Foreskin keratinocyte (primary cell): ENCODE measurements at places on chromosomes 1 and 21. TPM values are rescaled to one million over a fixed set of nuclear protein-coding genes. Genes with fewer than 3 reads are reported as not detected.

GRCh38 chr1:92342401-92342800 is 43.5 kb downstream of the RPAP2 start:
- no peak for DNase-seq

GRCh38 chr1:232988572-232989040 is 38.2 kb downstream of the NTPCR start:
- peak; percentile 68 for DNase-seq

Gene ERICH3
- not detected in 2 replicates for total RNA-seq

- no peak for DNase-seq
These were observed at the start of gene CACYBP for GRCh38 chr1:174999936-175000696. CACYBP (plus strand) TSS chr1:174999947; CDS start chr1:175000181, 234 bp downstream.

DNA sequence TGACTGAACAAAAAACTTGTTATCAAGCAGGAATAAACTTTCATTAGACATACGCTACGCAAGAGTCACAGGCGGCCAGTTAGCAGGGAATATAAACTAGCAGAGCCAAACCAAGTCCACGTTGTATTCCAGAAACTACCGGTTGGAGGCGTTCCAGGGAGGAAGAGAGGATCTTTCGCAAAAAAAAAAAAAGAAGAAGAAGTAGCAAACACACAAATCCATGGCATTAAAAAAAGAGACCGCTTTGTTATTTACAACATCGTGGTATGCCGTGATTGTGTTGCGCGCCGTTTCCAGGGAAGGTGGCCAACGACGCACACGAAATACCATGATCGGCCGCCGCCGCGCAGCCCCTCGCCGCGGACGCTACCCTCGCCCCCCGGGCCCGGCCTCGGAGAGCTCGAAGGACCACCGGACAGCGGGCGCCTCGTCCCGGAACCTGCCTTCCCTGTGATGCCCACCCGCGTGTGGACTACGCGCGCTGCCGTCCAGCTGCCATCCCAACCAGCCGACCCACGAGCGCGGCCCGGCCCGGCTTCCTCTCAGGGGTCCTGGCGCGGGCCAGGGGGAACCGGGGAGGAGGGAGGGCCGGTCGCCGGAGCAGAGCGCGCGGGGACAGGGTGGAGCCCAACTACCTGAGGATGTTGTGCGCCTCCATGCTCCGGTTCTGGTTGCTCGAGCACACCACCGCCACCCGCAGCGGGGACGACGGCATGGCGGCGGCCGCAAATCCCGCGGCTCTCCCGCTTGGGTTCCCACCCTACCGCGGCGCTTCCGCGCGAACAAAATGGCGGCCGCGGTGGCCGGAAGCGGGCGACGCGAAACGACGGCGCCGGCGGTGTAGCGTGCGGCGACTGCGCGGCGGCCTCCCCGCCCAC is 581 bp downstream of the SSU72 start:
- no peak for DNase-seq

Gene GSTM5
- total RNA-seq, result not detected in 2 replicates

- DNase-seq, result no peak
These were observed 1.4 kb downstream of the S100A12 start for GRCh38 chr1:153374071-153374470.

- no peak for DNase-seq
These were observed 27.9 kb downstream of the UMODL1 start for GRCh38 chr21:42098957-42099505.

- DNase-seq, result no peak
These were observed 16.3 kb downstream of the CAPZB start for GRCh38 chr1:19469004-19469403.

Gene LIN28A
- not detected in 2 replicates for total RNA-seq

Gene LEFTY2
- total RNA-seq, result not detected in 2 replicates

DNA sequence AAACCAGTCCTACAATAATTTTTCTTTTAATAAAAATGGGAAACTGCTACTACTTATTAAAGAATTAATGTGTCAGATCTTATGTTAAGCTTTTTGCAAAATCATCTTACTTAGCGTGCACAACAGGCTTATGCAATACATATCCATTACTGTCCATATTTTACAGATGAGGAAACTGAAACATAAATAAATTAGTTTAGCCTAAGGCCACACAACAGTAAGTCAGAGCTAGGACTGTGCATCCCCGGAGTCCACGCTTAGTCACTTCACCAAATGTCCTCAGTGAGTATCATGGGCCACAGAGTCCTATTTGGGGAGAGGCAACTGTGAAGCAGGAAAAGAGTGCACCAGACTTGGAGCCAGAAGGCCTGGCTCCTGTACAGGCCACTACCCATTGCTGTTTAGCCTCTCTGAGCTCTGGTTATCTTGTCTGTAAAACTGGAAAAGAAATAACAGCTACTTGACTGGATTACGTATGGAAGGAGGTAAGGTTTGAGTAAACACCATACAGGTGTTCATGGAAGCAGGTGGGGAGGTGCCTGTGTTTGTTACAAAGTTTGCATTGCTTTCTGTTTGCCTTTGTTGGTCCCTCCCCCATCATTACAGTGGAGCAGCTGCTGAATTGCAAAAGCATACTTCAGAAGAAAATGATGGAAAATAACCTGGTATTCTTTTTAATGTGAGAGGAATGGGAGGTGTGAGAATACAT is 192.8 kb downstream of the FCRL5 start:
- DNase-seq, result peak; percentile 45

Gene OR2AK2
- not detected in 2 replicates for total RNA-seq

GRCh38 chr1:60470246-60470645 is 396.7 kb upstream of the C1orf87 start:
- DNase-seq, result no peak

- DNase-seq, result no peak
These were observed 4.9 kb downstream of the RASSF5 start for GRCh38 chr1:206512058-206512850.

Gene LCE2A
- total RNA-seq, result 0.18 and 0.71 TPM in 2 replicates

Gene SPRR1B
- total RNA-seq, result 36.3 and 89.7 TPM in 2 replicates

DNA sequence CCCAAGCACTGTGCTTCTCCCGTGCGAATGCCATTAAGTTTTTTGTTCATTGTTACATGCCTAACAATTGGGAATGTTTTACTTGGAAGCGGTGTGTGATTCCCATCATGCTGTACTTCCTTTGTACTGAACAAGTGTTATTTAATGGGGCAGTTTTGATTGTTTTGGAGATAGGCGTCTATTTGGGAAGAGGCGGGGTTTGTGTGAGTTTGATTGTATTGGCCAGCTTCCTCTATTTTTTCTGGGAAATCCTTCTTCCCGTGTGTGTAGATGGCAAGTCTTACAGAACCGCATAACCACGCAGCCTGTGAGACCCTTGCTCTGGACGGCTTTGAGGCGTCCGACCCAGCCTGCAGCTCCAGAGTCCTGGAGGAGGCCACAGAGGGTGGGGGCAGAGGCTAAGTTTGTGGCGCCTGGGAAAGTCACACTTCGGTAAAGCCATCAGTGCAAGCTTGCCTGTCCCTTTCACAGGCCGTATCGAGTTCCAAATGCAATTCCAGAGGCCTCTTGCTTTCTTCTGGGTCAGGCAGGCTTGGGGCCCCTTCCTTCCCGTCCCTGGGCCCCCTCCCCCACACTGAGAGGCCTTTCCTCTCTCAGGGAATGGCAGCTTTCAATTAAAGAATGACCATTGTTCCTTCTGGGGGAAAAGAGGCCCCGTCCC is 210.3 kb downstream of the TOMM20 start:
- no peak for DNase-seq

GRCh38 chr21:46028573-46029091 is 47.1 kb downstream of the COL6A1 start:
- no peak for DNase-seq

Gene PADI1
- 0.42 and 0.75 TPM in 2 replicates for total RNA-seq

Gene FCGR3B
- total RNA-seq, result not detected in 2 replicates

GRCh38 chr1:226322986-226323385 is 14.0 kb upstream of the LIN9 start:
- no peak for DNase-seq

GRCh38 chr1:13820456-13820855 is 120.5 kb downstream of the PRDM2 start:
- DNase-seq, result no peak

GRCh38 chr1:56229186-56229585 is 350.2 kb downstream of the PLPP3 start:
- no peak for DNase-seq

DNA sequence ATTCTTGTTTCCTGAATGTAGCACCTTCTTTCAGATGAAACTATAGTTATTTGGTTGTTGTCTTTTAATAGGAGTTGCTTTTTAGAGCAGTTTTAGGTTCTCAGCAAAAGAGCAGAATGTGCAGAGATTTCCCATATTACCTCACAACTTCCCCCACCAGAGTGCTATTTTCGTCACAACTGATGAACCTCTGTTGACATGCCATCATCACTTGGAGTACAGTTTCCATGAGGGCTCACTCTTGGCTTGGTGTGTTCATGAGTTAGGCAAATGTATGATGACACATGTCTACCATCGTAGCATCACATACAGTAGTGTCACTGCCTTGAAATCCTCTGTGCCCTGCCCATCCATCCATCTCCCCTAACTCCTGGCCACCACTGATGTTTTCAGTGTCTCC is 3.7 kb downstream of the IBA57 start:
- DNase-seq, result no peak

- peak; percentile 52 for DNase-seq
These were observed 4.9 kb downstream of the RGS1 start for GRCh38 chr1:192580351-192580962.

DNA sequence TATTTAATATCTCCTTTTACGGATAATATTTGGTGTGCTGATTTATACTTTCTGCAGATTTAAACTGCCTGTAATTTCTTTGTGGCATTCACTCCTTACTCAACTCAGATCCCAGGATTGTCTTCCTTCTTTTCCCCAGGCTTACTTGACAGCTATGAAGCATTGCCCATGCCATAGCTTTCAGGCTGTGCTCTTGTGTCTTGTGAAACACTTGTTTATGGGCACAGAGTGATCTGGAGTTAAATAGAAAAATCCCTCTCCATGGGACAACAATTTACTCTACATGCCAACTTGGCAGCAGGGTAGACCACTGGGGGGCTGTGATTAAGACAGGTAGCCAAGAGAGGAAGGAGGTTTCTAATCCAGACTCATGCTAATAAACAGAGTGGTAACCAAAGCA is 57.4 kb downstream of the PPP1R12B start:
- DNase-seq, result no peak

- no peak for DNase-seq
These were observed 70.3 kb downstream of the SIM2 start for GRCh38 chr21:36769051-36769839.

Gene PDC
- not detected in 2 replicates for total RNA-seq

Gene CTPS1
- 74.6 and 76.8 TPM in 2 replicates for total RNA-seq

GRCh38 chr1:91631718-91632330 is 131.2 kb downstream of the CDC7 start:
- DNase-seq, result no peak

GRCh38 chr1:25694167-25695007 is 77.8 kb downstream of the MAN1C1 start:
- no peak for DNase-seq

DNA sequence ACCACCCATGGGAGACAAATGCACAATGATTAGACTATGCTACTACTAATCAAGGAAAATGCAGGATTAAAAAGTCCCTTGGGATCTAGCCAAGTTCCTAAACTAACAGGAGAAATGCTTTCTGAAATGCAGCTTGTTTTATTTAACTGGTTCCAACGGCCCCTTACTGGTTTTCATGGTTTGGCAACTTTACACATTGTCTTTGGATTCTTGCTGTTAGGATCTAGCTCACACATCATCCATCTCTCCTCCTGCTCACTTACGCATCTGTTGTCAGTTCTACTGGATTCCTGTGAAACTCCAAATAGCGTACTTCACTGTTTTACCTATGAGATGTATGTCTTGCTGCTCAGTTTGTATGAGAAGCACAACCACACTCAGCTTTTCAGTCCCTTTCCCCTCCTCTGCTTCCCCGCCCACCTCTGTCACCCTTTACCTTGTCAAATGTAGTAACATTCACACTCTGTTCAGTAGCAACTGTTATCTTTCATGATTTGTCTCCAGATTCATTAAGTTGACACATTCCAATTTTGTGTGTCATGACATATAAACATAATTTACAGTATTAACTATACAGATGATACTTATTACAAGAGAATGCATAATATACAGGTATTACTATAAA is 130.1 kb downstream of the SIM2 start:
- no peak for DNase-seq

- DNase-seq, result no peak
These were observed 17.2 kb upstream of the MCOLN3 start for GRCh38 chr1:85065550-85065949.

DNA sequence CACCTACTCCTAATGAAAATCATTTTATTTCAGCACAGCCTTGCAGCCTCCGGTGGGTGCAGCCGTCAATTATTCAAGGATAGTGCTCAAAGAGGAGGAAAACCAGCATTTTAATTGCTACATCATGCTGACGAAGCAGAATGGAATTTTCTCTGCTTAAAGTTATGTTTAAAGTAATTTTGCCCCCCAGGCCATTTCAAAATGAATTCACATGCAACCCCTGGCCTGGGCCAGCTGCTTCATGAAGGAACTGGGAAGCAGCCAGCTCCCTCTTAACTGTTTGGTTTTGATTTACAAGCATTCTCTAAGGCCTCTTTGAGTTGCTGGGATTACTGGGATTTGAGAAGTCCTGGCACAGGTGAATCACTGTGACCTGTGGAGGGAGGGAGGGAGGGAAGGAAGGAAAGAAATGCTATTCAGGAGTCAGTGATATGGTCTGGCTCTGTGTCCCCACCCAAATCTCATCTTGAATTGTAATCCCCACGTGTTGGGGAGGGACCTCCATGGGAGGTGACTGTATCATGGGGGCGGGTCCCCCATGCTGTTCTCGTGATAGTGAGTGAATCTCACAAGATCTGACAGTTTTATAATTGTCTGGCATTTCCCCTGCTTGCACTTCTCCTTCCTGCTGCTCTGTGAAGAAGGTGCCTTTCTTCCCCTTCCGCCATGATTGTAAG is 66.0 kb downstream of the PGBD5 start:
- peak; percentile 86 for DNase-seq

GRCh38 chr1:28668191-28668955 is at the start of gene GMEB1:
GMEB1 (plus strand) TSS chr1:28668784; CDS start chr1:28683613, 14,829 bp downstream.
- peak; percentile 52 for DNase-seq

GRCh38 chr1:209651138-209651587 is 1.1 kb downstream of the LAMB3 start:
- DNase-seq, result no peak

DNA sequence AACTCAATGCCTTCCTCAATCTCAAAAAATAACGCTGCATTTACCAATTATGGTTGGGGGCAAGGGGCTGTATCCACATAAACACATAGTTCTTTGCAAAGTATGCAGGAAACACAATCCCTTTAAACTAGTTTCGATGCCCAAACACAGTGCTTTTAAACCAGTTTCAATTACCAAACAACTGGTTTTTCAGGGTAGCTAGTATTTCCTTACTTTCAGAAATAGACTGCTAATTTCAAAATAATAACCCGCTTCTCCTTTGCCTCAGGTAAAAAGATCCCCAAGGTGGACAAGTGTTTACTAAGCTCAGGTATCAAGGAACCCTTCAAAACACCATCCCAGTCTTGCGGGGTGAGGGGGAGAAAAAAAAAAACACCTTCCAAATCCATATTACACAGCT is 2.8 kb downstream of the SIPA1L2 start:
- DNase-seq, result no peak
